ENCODE measurements at places on chromosomes 7 and 10. TPM values are rescaled to one million over a fixed set of nuclear protein-coding genes. Genes with fewer than 3 reads are reported as not detected.

DNA sequence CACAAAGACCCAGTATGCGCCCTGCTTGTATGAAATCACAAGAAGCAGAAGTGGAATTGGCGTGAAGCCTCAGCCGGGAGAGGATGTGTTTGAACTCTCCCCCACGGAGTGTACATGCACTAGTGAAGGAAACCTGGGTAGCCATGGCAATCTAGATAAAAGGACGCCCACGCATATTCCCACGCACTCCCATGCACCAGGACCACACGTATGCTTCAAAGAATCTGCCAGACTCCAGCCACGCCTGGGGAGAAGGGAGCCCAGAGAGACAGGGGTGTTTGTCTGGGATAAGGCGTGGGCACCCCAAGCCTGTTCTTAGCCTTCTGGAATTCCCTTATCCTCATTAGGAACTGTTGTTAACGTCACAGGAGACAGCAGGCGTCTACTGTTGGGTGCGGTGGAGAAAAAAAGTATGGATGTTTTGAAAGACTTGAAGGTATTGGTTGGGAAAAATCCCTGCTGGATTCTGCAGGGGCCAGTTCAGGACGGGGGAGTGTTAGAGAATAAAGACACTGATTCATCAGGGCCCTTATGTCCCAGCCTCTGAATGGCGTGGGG lies 28.9 kb upstream of the ECHDC3 start:
- no peak for DNase-seq
- no peaks in the 10 kb centered on the region for H3K36me3 ChIP-seq
- H3K27me3 ChIP-seq = no peaks in the 10 kb centered on the region
- H3K4me1 ChIP-seq = peaks cover 6% of the 10 kb centered on the region

GRCh38 chr7:141239661-141240060 lies 165.8 kb downstream of the TMEM178B start:
- H3K27ac ChIP-seq = no peak overlapping the region
- DNase-seq = no peak
- no peaks in the 10 kb centered on the region for H3K27me3 ChIP-seq
- H3K4me1 ChIP-seq = no peaks in the 10 kb centered on the region
- H3K36me3 ChIP-seq = no peaks in the 10 kb centered on the region
- H3K4me3 ChIP-seq = no peak overlapping the region

DNA sequence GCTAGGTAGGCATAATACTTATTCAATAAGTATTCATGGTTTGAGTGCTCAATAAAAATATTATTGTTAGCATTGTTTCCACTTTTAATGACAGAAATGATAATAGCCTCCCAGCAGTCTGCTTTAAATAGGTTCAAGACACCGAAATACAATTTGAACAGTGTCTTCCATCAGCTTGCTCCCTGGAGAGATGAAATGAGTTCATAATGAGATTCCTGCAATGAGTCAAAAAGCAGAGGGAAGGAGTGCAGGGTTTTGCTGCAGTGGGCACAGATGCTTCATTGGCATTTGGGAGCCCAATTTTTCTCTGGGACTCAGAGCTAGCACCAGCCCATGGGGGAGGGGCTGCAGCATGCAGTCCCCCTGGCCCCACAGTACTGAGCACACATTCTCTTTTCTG lies 32.6 kb upstream of the CHCHD3 start:
- H3K27me3 ChIP-seq = no peaks in the 10 kb centered on the region
- no peak for DNase-seq
- H3K27ac ChIP-seq = no peak overlapping the region
- H3K4me3 ChIP-seq = no peak overlapping the region
- H3K4me1 ChIP-seq = no peaks in the 10 kb centered on the region
- no peaks in the 10 kb centered on the region for H3K36me3 ChIP-seq

SLK gene
- 62.2 TPM for total RNA-seq

GRCh38 chr10:14016011-14016536 lies 314.6 kb downstream of the FRMD4A start:
- peaks cover 16% of the 10 kb centered on the region for H3K4me1 ChIP-seq
- DNase-seq = peak; percentile 28
- H3K4me3 ChIP-seq = no peak overlapping the region
- no peaks in the 10 kb centered on the region for H3K36me3 ChIP-seq
- H3K27ac ChIP-seq = no peak overlapping the region

CFAP46 gene
- total RNA-seq = not detected

GRCh38 chr10:113093188-113094113 lies 143.4 kb downstream of the TCF7L2 start:
- H3K4me3 ChIP-seq = no peak overlapping the region
- DNase-seq = no peak
- H3K36me3 ChIP-seq = peaks cover 25% of the 10 kb centered on the region
- H3K27me3 ChIP-seq = no peaks in the 10 kb centered on the region
- H3K4me1 ChIP-seq = no peaks in the 10 kb centered on the region

DNA sequence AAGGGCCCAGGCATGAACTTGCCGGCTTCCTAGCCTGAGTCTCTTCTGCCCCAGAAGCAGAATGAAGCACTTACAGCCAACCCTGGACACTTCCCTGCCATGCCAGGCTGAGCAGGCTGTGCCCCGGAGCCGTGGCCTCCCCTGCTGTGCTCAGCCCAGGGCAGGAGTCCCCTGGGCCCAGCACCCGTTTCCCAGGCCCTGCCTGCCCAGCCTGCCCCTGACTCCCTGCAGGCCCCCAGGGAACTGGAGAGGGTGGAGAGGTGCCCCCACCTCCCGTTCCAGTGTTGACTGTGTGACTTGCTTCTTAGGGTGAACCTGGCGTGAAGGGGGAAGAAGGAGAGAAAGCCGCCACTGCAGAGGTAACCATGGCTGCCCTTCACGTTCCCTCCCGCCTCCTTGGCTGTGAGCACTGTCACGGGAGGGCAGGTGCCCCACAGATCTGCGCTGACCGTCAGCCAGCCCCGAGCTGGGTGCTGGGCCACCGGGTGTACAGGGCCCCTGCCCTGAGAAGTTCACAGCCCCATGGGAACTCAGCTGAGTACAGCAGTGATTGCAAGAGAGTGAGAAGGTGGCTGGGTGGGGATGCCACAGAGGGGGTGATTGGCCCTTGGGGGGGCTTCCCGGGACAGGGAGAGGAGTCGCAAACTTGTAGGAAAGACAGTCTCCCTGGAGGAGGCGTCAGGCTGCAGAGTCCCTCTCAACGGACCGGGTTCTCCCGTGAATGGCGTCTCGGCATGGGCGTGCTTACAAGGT lies 75.9 kb downstream of the MYL10 start:
- no peak overlapping the region for H3K4me3 ChIP-seq
- no peak overlapping the region for H3K27ac ChIP-seq
- DNase-seq = no peak
- no peaks in the 10 kb centered on the region for H3K4me1 ChIP-seq
- no peaks in the 10 kb centered on the region for H3K36me3 ChIP-seq

- no peaks in the 10 kb centered on the region for H3K27me3 ChIP-seq
- no peaks in the 10 kb centered on the region for H3K36me3 ChIP-seq
- no peak overlapping the region for H3K4me3 ChIP-seq
These were observed 52.8 kb upstream of the ANTXRL start for GRCh38 chr10:46234026-46234425.

DNA sequence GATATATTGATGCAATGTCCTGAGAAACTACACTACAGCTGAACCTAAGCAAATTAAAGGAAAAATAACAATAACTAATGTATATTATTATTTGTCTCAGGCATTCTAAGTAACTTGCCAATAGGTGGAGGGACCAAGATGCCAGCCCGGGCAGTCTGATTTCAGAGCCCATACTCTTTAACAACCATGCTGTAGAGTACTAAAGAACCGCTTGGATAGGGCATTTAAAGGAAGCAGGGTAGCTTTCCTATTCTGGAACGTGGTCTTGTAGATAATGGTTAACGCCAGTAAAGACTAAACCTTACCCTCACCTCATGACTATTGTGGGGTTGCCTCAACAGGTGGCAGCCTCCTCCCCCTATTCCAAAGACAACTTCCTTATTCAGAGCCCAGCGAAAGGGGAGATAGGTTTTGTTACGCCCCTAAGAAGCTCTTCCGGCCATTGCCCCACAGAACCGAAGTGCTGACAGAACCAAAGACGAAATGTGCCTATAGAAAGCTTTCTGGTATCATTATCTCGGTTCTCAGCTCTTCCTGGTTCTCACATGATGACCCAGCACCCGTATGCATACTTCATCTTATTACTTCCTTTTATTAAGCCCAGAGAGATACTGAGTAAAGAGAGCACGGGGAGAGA lies 707 bp upstream of the C1GALT1 start:
- DNase-seq = no peak
- H3K4me1 ChIP-seq = peaks cover 14% of the 10 kb centered on the region
- H3K27me3 ChIP-seq = no peaks in the 10 kb centered on the region
- peak overlapping the region; percentile 93 for H3K27ac ChIP-seq

- no peak for DNase-seq
- H3K4me1 ChIP-seq = no peaks in the 10 kb centered on the region
- H3K36me3 ChIP-seq = peaks cover 82% of the 10 kb centered on the region
- H3K27ac ChIP-seq = no peak overlapping the region
These were observed 40.2 kb downstream of the WDR11 start for GRCh38 chr10:120891365-120891764.

- no peak overlapping the region for H3K4me3 ChIP-seq
- H3K27me3 ChIP-seq = no peaks in the 10 kb centered on the region
- DNase-seq = no peak
- no peaks in the 10 kb centered on the region for H3K36me3 ChIP-seq
- H3K4me1 ChIP-seq = no peaks in the 10 kb centered on the region
These were observed 3.9 kb upstream of the IQUB start for GRCh38 chr7:123538189-123538714.

DNA sequence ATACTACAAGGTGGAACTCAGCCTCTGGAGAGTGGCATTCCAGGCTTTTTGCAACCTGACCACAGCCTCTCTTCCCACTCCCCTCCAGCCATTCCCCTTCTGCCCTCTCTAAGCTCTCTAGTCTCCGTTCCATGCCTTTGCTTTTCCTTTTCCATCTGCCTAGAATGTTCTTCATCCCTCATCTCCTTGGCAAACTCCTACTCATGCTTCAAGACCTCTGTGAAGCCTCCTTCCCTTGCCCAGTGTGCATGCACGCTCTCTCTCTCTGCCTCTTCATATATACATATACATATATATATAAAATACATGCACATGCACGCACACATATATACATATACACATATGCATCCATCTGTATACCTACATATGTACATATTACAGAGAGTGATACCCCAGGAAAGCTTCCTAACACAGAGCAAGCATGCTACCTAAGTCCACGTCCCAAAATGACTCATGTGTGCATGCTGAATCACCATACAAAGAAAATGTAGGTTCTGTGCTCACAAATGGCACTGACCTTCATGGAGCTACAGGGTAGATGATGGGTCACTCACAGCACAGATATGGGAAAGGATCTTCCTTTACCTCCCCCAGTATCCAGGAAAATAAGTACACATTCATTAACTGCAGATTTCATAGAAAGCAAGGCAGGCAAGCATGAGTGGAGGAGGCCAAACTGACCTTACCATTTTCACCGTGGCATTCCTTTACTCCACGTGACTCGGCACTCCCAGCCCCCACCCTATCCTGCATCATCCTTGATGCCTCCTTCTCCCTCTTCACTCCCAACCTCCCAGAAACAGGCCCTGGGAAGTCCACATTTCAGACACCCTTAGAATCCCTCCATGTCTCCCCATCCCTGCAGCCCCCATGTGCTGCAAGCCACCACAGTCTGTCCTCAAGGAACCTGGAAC lies 238.4 kb upstream of the ZMIZ1 start:
- H3K4me1 ChIP-seq = no peaks in the 10 kb centered on the region
- no peak for DNase-seq
- H3K27me3 ChIP-seq = no peaks in the 10 kb centered on the region

DNA sequence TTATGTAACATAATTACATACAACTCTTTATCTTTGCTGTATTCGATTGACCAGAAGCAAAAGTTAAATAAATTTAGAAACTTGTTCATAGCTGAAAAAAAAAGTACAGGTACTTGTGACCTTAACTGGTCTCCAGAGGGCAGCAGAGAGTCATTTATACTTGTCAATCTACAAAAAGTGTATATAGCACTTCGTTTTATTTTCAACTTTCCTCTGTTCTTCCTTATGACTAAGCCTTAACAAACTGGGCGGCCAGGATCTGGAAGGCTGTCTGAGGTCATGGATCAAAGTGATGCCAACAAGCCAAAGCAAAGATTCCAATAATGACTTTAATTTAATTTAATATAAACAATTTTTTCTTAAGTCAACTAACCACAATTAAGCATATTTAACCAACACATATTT lies 29.8 kb downstream of the C10orf67 start:
- no peak overlapping the region for H3K27ac ChIP-seq
- no peaks in the 10 kb centered on the region for H3K4me1 ChIP-seq
- no peaks in the 10 kb centered on the region for H3K27me3 ChIP-seq
- no peak overlapping the region for H3K4me3 ChIP-seq

DNA sequence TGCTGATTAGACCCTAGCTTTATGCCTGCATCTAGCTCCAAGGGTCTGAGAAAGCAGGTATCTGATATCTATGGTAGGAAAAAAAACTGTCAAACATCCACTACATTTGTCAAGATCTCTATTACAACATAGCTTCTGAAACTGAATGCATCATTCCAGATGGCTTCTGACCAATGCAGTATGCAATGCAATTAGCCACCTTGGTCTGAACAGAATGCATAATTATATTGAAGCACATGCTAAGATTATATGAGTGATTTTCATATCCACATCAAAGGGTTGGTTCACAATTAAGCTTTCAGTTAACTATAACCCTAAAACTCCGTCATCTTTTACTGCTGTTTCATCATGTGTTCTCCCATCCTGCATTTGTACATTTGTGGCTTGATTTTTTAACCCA lies 271.4 kb downstream of the POLR1F start:
- H3K27ac ChIP-seq = no peak overlapping the region
- H3K4me3 ChIP-seq = no peak overlapping the region
- H3K27me3 ChIP-seq = no peaks in the 10 kb centered on the region
- no peaks in the 10 kb centered on the region for H3K4me1 ChIP-seq

GRCh38 chr7:99265848-99266480 lies 6.7 kb upstream of the MYH16 start:
- no peak overlapping the region for H3K4me3 ChIP-seq
- H3K4me1 ChIP-seq = no peaks in the 10 kb centered on the region
- DNase-seq = no peak
- H3K27ac ChIP-seq = no peak overlapping the region

SEMA3E gene
- 3.5 TPM for total RNA-seq

GRCh38 chr7:151954866-151955820 lies 1.1 kb upstream of the GALNTL5 start:
- H3K36me3 ChIP-seq = no peaks in the 10 kb centered on the region
- peak overlapping the region; percentile 39 for H3K4me3 ChIP-seq
- no peaks in the 10 kb centered on the region for H3K4me1 ChIP-seq
- peak overlapping the region; percentile 64 for H3K27ac ChIP-seq
